ENCODE measurements at places on chromosomes 6 and 20.

- DNase-seq: no peak
Observed at GRCh38 chr6:20746805-20747558, 212.7 kb downstream of the CDKAL1 start.

DNA sequence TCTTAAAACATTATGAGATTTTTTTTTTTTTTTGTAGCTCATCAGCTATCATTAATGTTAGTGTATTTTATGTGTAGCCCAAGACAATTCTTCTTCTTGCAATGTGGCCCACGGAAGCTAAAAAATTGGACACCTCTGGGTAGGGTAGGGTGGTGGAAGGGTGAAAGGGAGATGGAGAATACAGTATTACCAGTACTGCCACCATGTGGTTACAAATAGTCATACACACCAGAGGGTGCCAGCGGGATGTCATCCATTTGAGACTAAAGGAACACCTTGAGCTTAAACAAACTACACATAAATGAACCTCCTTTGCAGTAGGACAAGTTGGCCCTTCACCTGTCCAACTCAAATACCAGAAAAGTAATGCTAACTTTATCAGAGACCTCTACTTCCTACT lies 601.9 kb downstream of the HTR1B start:
- DNase-seq: no peak

- DNase-seq: no peak
Observed at GRCh38 chr6:159969921-159970320, 1.0 kb downstream of the IGF2R start.

DNA sequence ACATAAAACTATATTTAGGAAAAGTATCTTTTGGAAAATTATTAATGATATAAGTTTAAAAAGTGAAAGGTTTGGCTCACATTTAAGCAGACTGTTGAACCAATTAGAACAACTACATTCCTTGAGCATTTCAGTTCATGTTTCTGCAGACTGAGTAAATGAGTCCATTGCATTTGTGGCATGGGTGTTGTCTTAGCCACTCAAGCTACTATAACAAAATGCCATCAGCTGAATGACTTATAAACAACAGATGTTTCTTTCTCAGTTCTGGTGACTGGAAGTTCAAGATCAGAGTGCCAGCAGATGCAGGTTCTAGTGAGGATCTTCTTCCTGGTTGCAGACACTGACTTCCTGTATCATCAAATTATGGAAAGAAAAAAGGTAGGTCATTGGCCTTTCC lies 67.1 kb upstream of the SLC2A12 start:
- no peak for DNase-seq

GRCh38 chr20:36969478-36970186 lies 18.1 kb upstream of the SAMHD1 start:
- DNase-seq: no peak

DNA sequence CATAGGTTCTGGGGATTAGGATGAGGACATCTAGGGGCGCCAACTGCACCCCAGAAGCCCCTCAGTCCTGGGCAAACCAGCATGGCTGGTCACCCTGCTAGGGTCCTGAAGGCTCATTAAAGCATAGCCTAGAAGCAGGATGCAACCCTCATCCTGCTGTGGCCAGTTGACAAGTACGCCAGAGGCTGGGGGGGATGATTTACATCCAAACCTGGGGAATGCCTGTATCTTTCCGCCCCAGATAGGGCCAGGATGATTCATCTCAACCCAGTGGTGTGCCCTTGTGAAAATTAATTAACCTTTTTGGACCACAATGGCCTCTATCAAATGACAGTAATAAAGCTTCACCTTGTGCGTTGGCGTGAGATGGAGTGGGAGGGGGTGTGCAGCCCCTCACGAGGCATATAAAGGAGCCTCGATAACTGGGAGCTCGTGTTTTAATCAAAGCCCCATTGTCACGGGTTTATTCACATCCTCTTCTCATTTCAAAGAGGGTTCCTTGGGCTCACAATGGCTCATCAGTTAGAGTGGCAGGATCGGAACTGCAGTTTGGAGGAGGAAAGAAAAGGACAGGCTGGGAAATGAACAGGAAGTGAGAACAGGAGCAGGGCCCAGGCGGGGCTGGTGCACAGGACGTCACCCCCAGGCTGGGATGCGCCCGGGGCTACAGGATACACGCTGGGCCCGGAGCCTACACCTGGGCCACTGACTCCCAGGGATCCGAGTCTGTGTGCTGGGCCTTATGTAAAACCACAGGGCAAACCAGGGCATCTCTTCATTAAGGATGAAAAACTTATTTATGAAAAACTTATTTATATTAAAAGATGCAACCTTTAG lies 121.8 kb upstream of the PHACTR3 start:
- DNase-seq: peak; percentile 35

GRCh38 chr6:7431674-7432390 lies 42.2 kb downstream of the RIOK1 start:
- no peak for DNase-seq

- DNase-seq: no peak
Observed at GRCh38 chr20:48139262-48140041, 354.2 kb upstream of the SULF2 start.

GRCh38 chr6:89413006-89413400 lies 930 bp upstream of the RRAGD start:
- no peak for DNase-seq

DNA sequence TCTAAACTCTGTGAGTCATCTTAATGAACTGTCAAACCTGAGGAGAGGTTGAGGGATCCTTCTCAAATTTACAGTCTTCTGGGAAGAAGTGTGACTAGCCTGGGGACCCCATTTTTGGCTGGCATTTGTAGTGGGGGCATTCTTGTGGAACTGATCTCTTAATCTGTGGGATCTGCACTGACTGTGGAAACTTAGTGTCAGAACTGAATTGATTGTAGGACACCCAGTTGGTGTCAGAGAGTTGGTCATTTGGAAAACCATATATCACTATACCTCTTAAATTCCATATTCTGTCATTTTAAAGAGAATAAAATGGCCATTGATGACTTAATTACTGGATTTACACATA lies 48.3 kb downstream of the LAMA4 start:
- DNase-seq: no peak

GRCh38 chr6:113690281-113691259 lies 166.6 kb upstream of the MARCKS start:
- DNase-seq: no peak

DNA sequence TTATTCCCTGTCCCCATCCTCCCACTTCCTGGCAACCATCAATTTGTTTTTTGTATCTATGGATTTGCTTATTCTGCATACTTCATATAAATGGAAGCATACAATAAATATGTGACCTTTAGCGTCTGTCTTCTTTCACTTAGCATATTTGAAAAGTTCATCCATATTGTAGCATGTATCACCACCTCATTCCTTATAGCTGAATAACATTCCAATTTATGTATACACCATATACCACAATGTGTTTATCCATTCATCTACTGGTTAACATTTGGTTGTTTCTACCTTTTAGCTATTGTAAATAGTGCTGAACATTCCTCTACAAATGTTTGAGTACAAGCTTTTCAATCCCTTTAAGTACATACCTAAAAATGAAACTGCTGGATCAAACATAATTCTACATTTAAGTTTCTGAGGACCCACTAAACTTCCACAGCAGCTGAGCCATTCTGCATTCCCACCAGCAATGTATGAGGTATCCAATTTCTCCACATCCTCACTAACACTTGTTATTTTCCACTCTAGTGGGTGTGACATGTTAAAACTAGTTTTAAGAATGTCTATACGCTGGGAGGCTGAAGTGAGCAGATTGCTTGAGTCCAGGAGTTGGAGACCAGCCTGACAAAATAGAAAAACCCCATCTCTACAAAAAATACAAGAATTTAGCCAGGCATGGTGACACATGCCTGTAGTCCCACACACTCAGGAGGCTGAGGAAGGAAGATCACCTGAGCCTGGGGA lies 32.9 kb downstream of the NUDT3 start:
- no peak for DNase-seq

DNA sequence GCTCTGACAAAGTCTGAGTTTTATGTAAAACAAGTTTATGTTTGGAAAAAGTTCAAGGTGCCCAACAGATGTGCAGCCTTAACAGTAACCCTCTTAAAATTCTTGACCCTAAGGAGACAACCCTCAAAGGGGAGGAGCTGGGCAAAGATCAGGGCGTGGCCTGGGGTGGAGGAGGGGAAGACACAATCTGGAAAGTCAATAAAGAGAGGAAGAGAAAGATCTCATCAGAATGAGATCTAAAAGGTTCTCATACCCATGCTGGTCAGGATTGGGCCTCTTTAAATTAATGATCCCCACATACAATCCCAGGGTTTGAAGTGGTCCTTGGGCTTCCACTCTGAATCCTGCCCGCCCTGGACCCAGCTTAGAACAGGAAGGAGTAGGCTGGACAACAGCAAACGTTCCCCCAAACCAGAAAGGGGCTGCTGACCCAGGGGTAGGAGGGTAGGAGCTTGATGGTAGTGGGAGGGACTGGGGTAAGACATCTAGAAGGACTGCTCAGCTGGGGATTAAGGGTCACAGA lies 33.0 kb downstream of the FOXP4 start:
- DNase-seq: no peak

GRCh38 chr6:158661156-158661685 lies 11.4 kb downstream of the SYTL3 start:
- no peak for DNase-seq

DNA sequence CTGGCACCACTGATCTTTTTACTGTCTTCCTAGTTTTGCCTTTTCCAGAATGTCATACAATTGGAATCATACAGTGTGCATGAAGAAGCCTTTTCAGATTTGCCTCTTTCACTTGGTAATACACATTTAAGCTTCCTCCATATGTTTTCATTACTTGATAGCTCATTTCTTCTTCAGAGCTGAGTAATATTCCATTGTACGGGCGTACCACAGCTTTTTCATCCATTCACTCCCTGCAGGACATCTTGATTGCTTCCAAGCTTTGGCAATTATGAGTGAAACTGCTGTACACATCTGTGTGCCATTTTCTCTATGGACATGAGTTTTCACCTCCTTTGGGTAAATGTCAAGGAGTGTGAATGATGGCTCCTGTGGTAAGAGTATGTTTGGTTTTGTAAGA lies 46.2 kb upstream of the LY86 start:
- DNase-seq: no peak

DNA sequence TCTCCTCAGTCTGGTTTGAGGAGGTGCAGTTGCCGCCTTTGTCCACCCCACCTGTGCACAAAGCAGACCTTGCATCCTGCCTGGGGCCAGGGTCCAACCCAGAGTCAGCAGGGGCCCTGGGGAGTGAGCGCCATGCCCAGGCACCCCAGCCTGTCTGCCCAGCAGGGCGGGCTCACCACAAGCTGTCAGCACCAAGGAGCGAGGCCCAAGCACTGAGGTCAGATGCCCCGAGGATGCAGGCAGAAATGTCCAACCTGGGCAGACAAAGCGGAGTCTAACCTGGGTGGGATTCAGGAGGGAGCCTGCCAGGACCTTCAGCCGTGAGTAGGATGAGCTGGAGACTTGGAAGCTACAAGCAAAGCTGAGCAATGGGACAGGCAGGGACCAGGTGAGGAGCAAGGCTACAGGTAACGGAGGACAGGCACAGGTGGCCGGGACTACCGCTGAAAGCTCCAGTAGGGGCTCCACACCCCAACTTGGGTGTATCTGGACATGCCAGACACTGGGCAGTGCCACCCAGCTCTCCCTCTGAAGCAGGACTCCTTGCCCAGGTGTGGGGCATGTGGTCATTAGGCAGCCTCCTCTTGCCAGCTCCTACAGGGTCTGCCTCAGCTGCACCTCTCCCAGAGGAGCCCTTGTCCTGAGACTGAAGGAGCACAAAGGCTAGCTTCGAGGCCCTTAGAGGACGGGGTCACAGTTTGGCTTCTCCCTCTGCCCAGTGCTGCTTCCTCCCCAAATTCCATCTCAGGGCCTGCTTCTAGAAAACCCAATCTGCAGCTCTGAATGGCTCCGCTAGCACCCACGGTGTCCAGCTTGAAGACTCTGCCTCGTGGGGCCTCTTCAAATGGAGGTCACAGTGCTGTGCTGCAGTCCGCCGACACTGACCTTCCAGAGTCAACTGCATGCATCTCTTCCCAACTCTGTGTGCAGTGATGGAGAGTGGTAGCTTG lies 210.6 kb upstream of the CDYL start:
- no peak for DNase-seq

- no peak for DNase-seq
Observed at GRCh38 chr20:16004108-16004854, 569.0 kb downstream of the KIF16B start.

- DNase-seq: no peak
Observed at GRCh38 chr20:47079047-47079446, 184.4 kb downstream of the EYA2 start.

DNA sequence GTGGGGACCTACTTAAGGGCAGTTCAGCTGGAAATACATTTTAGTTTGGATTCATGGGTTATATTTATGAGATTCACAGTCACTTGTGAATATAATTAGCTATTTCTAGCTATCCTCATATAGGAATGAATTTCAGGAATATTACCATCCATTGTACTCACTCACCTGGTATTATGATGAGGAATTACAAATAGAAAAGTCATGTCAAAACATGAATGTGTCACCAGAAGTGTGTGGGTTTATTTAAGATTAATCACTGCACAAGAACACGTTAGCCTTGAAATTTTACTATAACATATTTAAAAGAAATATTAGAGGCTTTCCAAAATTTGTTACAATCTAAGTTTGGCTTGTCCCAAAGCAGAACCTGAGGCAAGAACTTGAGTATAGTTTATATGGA lies 510.5 kb downstream of the PHF3 start:
- no peak for DNase-seq

- no peak for DNase-seq
Observed at GRCh38 chr6:153150752-153151440, 19.8 kb upstream of the RGS17 start.

GRCh38 chr6:37569317-37569716 lies 69.6 kb upstream of the CCDC167 start:
- no peak for DNase-seq

- DNase-seq: no peak
Observed at GRCh38 chr6:7295916-7296315, 17.1 kb downstream of the SSR1 start.

GRCh38 chr20:23565503-23566045 lies 2.7 kb downstream of the CST9L start:
- DNase-seq: peak; percentile 49

DNA sequence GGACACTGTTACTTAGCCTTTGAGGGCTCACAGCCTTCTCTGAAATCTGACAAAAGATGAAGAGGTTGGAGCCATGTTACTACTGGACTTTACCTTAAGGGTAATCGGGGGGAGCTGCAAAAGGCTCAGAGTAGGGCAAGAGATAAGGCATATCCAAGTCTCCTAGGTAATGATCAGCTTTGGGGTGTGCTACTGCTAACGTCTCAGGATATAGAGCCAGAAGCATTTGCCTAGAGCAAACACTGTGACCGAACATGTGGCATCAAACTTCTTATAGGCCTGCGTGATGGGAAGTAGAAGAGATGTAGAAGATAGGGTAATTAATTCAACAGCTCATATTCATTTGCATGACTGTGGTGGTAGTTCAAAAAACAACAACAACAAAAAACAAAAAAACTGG lies 11.1 kb downstream of the UBE2V1 start:
- DNase-seq: no peak

- DNase-seq: no peak
Observed at GRCh38 chr6:72748759-72749158, 126.9 kb downstream of the KCNQ5 start.

- no peak for DNase-seq
Observed at GRCh38 chr6:125743604-125744003, 5.8 kb upstream of the HEY2 start.

- peak; percentile 87 for DNase-seq
Observed at GRCh38 chr20:50169329-50169823, 15.9 kb upstream of the PEDS1 start.

GRCh38 chr6:94323853-94324252 lies 904.5 kb upstream of the EPHA7 start:
- no peak for DNase-seq

- DNase-seq: no peak
Observed at GRCh38 chr6:129047834-129048233, 164.9 kb downstream of the LAMA2 start.

GRCh38 chr20:60206259-60206658 lies 248.0 kb downstream of the CDH26 start:
- no peak for DNase-seq
